ENCODE measurements at places on chromosomes 5 and 9. TPM values are rescaled to one million over a fixed set of nuclear protein-coding genes. Genes with fewer than 3 reads are reported as not detected.

GRCh38 chr5:107639990-107640389 is 30.7 kb downstream of the EFNA5 start:
- no peak overlapping the region for H3K27ac ChIP-seq
- H3K36me3 ChIP-seq, result peaks cover 5% of the 10 kb centered on the region
- no peak overlapping the region for H3K4me3 ChIP-seq
- H3K27me3 ChIP-seq, result no peaks in the 10 kb centered on the region
- H3K4me1 ChIP-seq, result peaks cover 16% of the 10 kb centered on the region

DNA sequence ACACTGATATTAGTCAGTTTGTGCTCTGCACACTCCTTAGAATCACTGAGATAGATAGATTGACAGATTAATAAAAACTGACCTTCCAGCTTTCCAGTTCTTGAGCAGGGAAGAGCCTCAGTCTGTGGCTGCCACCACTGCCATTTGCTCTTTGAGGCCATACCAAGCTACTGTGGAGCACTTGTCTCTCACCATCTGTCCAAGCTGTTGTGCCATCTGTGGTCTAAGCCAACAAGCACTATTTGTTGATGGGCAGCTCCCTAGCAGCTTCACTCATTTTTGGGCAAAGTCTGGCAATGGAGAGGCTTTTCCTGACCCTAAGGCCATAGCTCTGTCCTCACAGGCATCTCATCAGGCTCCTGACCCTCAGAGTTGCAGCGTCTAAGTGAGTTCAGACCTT is 30.4 kb downstream of the HTR1A start:
- H3K4me1 ChIP-seq, result peaks cover 10% of the 10 kb centered on the region
- H3K27ac ChIP-seq, result no peak overlapping the region
- no peaks in the 10 kb centered on the region for H3K36me3 ChIP-seq
- H3K27me3 ChIP-seq, result peaks cover 2% of the 10 kb centered on the region
- no peak for DNase-seq
- H3K4me3 ChIP-seq, result no peak overlapping the region

DNA sequence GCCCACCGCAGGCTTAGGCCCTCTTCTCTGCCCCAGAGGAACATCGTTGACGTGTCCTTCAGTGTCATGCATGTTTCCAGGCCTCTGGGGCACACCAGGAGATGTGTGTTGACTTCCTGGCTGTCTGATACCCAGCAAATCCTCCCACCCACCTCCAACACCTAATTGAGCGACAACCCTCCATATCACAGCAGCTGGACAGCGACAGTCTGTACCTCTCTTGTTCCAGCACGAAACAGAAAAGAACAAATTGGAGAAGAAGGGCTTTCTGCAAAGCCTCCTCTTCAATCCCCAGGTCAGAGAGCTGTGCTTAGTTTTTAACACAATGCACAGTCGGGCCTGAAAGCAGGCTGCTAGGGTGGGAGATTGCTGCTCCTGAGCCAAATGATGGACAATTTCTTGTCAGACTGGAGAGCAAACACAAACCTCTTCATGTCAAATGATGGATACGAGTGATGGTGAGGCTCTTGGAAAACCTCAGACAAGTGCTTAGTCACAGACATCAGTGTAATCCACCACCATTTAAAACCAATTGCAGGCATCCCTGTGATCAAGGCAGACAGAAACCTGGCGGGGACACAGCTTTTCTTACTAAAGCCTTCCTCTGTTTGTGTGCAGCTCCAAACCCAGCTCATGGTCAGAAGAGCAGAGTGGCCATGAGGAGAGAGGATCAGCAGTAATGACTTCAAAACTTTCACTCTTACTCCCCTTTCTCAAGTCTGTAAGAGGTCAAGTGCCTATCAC is 110.6 kb downstream of the EBF1 start:
- no peak for DNase-seq
- no peak overlapping the region for H3K4me3 ChIP-seq
- H3K27me3 ChIP-seq, result peaks cover 35% of the 10 kb centered on the region
- H3K36me3 ChIP-seq, result no peaks in the 10 kb centered on the region
- peaks cover 2% of the 10 kb centered on the region for H3K4me1 ChIP-seq

DNA sequence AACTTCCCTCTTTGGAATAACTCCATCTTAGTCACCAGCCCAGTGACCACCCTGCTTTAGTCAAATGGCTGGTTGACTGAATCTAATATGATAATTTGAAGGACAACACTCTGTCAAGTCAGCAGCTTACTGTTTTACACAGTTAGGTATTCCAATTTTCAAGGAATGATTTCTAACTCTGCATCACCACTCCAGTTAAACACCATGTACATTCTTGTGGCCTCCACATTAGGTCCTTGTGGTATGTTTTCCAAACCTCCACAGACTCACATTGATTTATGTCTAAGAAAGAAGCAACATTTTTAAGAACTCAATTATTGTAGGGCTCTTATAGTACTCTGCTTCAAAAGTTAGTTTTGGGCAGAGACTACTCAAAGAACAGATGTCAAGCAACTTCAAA is 110.7 kb downstream of the TLE1 start:
- no peak overlapping the region for H3K4me3 ChIP-seq
- peaks cover 4% of the 10 kb centered on the region for H3K4me1 ChIP-seq
- no peaks in the 10 kb centered on the region for H3K27me3 ChIP-seq
- peak overlapping the region; percentile 43 for H3K27ac ChIP-seq

GRCh38 chr9:98253565-98253964 is 1.9 kb downstream of the TBC1D2 start:
- no peaks in the 10 kb centered on the region for H3K36me3 ChIP-seq
- peak overlapping the region; percentile 6 for H3K27ac ChIP-seq
- peaks cover 40% of the 10 kb centered on the region for H3K4me1 ChIP-seq
- DNase-seq, result no peak

DNA sequence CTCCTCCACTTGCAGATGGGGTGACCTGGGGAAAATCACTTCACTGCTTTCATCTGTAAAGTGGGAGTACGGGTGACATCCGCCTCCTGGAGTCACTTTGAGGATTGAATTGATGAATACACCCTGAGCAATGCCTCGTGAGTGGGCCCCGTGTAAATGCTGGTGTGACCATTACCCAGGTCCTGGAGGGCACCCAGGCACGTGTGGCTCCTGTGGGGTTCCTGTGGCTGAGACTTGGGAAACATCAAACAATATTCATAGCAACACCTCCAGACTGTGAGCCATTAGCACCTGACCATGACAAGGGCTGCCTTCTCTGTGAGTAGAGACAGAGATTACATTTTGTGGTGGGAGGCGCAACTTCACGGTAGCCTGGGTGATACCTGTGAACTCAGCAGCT is 11.4 kb downstream of the MRPL36 start:
- H3K4me1 ChIP-seq, result peaks cover 19% of the 10 kb centered on the region
- H3K27me3 ChIP-seq, result peaks cover 7% of the 10 kb centered on the region
- no peaks in the 10 kb centered on the region for H3K36me3 ChIP-seq
- no peak for DNase-seq
- H3K4me3 ChIP-seq, result no peak overlapping the region

DNA sequence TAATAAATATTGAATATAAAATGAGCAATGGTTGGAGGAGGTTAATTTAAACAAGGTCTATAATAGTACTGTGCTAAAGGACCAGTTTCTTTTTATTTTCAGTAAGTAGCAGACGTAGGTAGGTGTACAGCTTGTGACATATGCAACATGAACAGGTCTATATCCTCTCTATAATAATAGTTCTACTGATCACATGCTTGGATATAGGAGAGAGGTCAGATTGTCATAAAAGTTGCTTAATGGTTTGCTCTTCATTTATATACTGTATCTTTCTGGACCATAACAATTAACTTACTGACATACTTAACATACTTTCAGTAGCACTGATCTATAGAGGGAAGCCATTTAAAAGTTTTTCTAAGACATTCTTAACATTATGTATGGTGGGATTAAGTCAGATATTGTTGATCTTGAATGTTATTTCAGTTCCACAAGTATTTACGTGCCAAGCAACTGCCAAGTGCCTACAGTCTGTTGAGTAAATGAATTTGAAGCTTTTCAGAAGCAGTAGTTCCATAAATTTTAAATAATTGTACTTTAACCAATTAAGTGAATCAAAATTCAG is 68.0 kb downstream of the DENND4C start:
- H3K4me3 ChIP-seq, result no peak overlapping the region
- peak overlapping the region; percentile 33 for H3K27ac ChIP-seq
- H3K36me3 ChIP-seq, result peaks cover 29% of the 10 kb centered on the region
- peaks cover 34% of the 10 kb centered on the region for H3K4me1 ChIP-seq
- no peaks in the 10 kb centered on the region for H3K27me3 ChIP-seq

DNA sequence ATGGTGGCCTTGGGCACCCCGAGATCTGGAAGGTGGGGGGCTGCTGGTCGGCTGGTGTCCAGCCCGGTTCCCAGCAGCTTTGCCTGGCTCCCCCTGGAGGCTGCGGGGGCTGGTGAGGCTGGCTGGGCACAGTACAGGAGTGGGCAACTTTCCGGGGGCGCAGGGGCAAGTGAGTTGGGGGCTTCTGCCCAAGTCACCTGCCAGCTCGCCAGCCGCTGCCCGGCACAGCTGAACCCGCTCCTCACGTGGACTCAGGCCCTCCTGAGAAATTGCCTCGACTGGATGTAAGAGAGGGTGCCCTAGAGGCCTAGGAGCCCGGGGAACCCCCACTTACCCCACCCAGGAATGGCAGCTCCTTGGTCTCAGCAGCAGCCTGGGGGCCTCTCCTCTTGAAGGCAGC is 15.4 kb downstream of the KCNT1 start:
- H3K27ac ChIP-seq, result no peak overlapping the region
- no peaks in the 10 kb centered on the region for H3K36me3 ChIP-seq
- H3K27me3 ChIP-seq, result peaks cover 55% of the 10 kb centered on the region
- H3K4me3 ChIP-seq, result no peak overlapping the region
- H3K4me1 ChIP-seq, result no peaks in the 10 kb centered on the region

DNA sequence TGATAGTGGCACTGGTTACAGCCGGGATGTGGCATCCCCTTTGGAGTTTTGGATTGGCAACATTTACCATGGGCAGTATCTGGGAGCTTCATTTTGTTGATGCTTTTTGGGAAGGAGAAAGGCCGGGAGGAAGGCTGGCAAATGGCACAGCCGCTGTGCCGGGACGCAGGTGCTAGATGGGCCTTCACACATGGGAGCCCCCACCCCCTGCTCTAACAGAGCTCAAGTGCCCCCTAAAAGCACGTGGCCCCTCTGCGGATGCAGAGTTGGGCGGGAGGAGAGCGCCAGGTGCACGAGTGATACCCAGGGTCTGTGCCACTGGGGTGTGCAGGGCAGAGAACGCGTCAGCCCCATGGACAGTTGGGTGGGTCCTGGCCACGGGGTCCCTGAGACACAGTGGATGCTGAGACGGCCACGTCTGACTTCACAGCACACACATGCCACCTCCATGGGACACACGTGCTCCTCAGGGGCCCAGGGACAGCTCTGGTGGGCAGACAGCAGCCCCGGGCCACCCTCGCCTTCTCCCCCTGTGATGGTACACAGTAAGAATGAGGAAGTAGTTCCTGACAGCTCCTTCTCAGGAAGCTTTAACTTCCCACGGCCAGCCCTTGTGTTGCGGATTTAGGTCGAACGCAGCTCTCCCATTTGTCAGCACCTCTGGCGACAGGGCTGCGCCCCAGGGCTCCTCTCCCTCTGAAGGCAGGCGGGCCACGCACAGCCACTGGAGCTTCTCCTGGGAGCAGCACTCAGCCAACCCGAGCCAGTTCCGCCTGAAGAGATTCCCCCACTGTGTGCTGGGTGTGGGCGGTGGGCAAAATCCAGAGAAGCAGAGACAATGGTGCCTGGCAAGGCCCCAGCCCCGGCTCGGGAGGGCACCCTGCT is 10.8 kb downstream of the SLC9A3 start:
- H3K4me3 ChIP-seq, result no peak overlapping the region
- no peak overlapping the region for H3K27ac ChIP-seq
- H3K36me3 ChIP-seq, result no peaks in the 10 kb centered on the region
- no peak for DNase-seq

GRCh38 chr9:82780017-82780416 is 282.9 kb downstream of the RASEF start:
- no peak overlapping the region for H3K4me3 ChIP-seq
- no peak for DNase-seq
- H3K4me1 ChIP-seq, result peaks cover 14% of the 10 kb centered on the region
- H3K36me3 ChIP-seq, result no peaks in the 10 kb centered on the region
- H3K27ac ChIP-seq, result no peak overlapping the region

GRCh38 chr5:66739951-66740350 is 143.8 kb downstream of the MAST4 start:
- DNase-seq, result no peak
- no peak overlapping the region for H3K4me3 ChIP-seq
- peaks cover 11% of the 10 kb centered on the region for H3K4me1 ChIP-seq
- H3K27ac ChIP-seq, result no peak overlapping the region

DNA sequence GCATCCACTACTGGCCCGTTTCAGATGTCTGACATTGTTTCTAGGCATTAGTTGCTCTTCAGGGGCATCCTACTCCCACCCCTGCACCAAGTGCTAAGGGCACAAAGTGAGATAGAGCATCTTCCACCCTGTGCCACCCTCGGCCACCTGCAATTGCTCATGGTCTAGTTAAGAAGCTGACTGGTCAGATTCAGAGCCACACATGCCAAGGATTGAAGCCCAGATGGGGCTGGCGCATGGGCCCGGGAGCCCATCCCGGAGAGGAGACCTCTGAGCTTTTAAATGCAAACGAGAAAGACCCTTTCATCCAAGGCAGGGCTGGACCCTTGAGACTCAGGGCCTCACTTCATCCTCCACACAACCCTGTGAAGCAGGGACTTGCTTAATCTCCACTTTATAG is 28.5 kb downstream of the HRH2 start:
- peaks cover 15% of the 10 kb centered on the region for H3K27me3 ChIP-seq
- no peaks in the 10 kb centered on the region for H3K36me3 ChIP-seq
- H3K4me1 ChIP-seq, result peaks cover 3% of the 10 kb centered on the region
- no peak for DNase-seq
- no peak overlapping the region for H3K27ac ChIP-seq

The NTNG2 gene
- 8.1 TPM for total RNA-seq

The SH3GLB2 gene
- total RNA-seq, result 174 TPM

The RASGRF2 gene
- total RNA-seq, result 4.5 TPM

The SPINK6 gene
- not detected for total RNA-seq

The TTC23L gene
- 2.6 TPM for total RNA-seq

The SAXO1 gene
- 0.43 TPM for total RNA-seq

The CERCAM gene
- 134 TPM for total RNA-seq

The SRP19 gene
- total RNA-seq, result 45.6 TPM

The SOX30 gene
- total RNA-seq, result not detected

The ALG2 gene
- 31.2 TPM for total RNA-seq

Data from mesothelial cell of epicardium (in vitro differentiated cells).